Lung (tissue), 17 donors: ENCODE measurements at places on chromosomes 4 and X.

- DNase-seq: no peak
Measured at GRCh38 chrX:87727620-87728019, 210.0 kb downstream of the KLHL4 start.

GRCh38 chr4:153547520-153547919 lies 81.4 kb downstream of the TMEM131L start:
- DNase-seq: no peak

- no peak for DNase-seq
Measured at GRCh38 chr4:187236209-187236890, 512.7 kb upstream of the FAT1 start.

DNA sequence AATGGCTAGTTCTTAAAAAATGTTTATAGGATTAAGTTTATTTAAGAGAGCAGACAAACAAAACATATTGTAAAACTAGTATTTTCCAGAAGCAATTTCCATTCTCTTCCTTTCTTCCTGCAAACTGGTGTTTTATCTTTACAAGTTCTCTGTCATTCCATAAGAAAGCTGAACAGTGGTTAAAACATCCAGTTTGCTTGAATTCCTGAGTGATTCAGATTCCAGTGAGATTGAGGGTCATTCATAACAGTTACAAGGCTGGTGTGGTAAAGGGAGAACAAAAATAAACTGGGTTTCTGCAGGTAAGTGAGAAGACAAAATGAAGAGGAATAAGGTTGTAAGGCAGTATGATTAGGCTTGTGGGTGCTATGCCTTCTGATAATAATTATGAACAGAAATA lies 544.8 kb upstream of the DIPK2B start:
- DNase-seq: no peak

- no peak for DNase-seq
Measured at GRCh38 chrX:48751343-48751742, 10.2 kb upstream of the GLOD5 start.

DNA sequence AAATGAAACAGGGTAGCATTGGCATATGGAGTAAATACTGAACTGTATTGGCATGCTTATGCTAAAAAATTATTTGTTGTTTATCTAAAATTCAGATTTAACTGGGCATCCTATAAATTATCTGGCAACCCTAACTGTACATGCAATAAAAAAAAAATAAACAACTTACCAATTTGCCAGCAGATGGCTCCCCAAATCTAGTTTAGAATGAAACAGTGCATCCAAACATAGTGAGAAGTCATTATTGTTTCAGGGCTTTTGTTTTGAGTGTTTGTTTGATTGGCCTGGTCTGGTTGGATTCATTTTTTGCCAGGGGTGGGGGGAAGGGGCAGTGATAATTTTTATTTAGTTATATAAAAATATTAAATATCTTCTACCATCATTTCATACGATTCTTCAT lies 12.8 kb upstream of the NSUN7 start:
- peak; percentile 28 for DNase-seq

- DNase-seq: no peak
Measured at GRCh38 chrX:3599802-3600430, 113.5 kb downstream of the PRKX start.

DNA sequence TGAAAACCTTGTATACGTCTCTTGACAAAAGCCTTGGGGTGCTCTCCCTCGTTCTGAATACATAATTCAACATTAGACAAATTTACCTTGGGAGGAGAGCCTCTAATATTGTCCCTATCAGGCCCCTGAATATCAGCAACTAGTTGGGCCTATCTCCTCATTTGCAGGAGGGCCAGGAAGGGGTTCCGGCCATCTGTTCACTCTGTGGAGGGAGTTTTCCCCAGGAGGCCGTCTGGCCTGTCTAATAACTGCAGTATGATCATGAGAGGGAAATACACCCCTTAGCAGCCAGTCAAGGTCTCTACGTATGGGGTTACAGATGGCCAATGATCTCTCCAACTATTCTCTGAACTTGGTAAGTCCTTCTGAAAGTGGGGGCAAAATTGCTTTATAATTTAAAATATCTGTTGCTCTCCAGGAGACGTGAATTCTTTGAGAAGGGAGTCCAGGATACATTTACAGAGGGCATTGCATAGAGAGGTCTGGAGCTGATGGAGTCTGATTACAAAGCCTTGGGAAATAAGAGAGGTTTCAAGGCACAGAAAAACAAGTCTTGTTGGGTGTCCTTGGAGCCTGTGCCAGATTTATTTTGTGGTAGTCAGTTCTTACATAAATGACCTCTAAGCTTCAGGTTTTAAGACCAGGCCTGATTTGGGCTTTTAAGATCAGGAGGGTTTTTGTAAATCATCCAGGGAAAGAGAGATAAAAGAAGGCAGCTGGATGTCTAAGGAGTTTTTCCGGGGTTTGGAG lies 48.2 kb upstream of the UXT start:
- DNase-seq: no peak

GRCh38 chr4:139754938-139755337 lies 89.3 kb downstream of the MGST2 start:
- no peak for DNase-seq

- DNase-seq: no peak
Measured at GRCh38 chr4:86759298-86759697, 89.9 kb downstream of the SLC10A6 start.

GRCh38 chr4:1726146-1726934 lies 5.0 kb downstream of the TACC3 start:
- DNase-seq: peak; percentile 84

- DNase-seq: no peak
Measured at GRCh38 chrX:147322496-147322895, 508.0 kb upstream of the CXorf51A start.

GRCh38 chr4:8156617-8157016 lies 2.0 kb downstream of the ABLIM2 start:
- no peak for DNase-seq

DNA sequence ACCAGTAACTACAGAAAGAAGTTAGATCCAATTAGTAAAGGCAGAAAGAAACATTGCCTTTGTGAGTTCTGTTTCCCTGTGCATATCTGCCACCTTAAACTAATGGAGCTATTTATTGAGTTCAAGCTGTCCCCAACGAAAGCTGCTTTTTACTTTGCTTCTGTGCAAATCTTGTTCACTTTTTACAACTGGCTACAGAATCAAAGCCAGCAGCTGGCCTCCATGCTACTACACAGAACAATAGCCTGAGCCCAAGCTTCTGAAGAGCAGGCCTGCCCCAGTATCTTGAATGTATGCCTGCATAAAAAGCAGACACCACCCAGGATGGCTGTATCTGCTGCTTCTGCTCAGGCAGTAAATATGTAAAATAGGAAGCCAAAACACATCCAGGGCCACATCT lies 28.1 kb downstream of the ANK2 start:
- no peak for DNase-seq

DNA sequence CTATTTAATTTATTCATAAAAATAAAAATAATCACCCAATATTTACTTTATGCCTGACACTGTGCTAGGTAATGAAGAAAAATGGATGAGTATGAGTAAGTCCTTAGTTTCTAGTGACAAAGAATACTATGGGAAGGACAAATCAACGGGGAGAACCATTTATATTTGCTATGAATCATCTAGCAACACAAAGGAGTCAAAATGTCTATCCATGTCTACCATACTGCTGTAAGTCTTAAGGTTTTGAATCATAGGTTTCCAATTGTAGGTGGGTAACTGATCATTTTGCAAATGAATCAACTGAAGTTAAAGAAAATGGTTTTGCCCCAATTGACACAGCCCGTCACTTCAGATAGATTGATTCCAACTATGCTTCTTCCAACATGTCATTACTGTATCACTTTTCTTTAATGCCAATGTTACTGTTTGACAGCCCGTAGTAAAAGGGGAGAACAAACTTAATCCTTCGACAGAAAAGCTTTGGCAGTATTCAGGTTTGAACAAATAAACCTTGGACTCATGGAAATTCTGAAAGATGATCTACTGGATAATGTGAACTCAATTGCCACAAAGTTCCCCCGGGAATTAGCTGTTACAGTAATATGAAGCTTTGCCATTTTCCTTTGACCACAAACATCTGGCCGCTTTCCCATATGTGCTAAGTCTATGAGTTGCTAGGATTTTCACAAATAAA lies 3.2 kb downstream of the TDO2 start:
- peak; percentile 97 for DNase-seq

- DNase-seq: no peak
Measured at GRCh38 chr4:19381068-19381467, 870.6 kb upstream of the SLIT2 start.

DNA sequence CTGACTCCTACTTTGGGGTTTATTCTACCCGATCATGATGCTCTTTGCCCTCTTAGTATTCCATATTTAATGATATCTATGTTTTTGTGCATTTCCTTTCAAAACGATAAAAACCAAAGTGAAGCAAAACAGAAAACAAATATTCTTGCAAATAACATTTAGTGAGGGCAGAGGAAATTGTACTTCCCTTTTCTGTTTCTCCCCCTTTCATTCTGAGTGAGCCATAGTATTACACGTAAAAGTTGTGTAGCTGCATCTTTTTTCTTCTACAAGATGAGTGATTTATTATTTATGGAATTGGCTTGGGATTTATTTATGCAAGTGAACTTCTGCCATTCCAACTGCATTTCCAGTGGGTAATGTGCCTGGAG lies 109.9 kb downstream of the AFF2 start:
- no peak for DNase-seq

- peak; percentile 10 for DNase-seq
Measured at GRCh38 chr4:17933126-17933525, 88.4 kb downstream of the LCORL start.

DNA sequence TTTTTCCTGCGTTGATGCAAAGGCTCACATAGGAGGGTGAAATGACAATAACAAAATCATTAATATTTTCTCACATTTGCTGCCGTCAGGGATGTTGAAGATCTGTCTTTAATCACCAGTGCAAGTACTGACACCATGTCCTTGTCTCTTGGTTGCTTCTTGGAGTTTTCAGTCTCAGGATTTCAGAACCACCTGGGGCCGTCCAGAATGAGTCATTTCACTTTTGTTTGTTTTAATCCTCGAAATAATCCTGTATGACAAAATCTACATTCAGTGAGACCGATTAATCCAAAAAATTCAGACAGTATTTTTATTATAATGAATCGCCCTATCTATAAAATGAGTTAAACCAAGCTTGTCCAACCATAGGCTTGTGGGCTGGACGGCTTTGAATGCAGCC lies 47.2 kb downstream of the NEIL3 start:
- no peak for DNase-seq

DNA sequence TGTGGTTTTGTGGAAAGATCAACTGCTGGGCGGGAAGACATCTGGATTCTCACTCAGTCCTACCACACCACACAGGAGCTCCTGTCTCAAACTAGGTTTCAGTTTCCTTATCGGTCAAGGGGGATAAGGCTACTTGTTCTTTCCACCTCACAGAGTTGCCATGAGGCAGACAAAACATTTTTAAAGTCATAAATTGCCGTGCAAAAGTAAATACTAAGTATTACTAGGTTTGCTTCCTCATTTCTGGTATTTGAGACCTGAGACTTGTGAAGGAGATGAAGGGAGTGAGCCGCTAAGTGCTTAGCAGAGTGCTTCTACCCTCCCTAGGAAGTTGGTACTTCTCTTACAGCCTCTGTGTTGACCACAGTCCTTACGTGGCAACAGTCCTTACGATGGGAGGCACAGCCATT lies 1.5 kb downstream of the LAP3 start:
- peak; percentile 3 for DNase-seq

GRCh38 chr4:152690706-152691651 lies 11.2 kb upstream of the TMEM154 start:
- DNase-seq: no peak

GRCh38 chr4:146029147-146029546 lies 90.5 kb upstream of the ZNF827 start:
- DNase-seq: no peak

DNA sequence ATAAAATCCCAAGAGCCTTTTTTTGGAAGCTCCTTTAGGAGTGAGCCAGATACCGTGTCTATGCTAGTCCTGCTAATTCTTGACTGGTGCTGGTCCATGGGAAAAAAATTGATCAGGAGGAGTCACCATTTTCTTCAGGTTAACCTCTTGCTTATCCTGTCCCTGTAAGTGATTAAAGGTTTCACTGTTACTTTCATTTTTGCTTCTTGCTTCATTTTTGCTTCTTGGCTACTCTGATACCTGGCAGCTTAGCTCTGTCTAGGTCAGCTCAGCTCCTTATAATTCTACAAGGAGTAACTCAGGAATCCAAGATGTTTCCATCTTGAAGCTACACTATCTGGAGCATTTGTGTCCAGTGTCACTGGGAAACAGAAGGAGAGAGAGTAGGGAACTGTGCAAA lies 45.7 kb downstream of the AFM start:
- DNase-seq: no peak

GRCh38 chrX:776061-776460 lies 145.5 kb downstream of the SHOX start:
- DNase-seq: no peak

- no peak for DNase-seq
Measured at GRCh38 chr4:130545171-130545570, 1449.2 kb downstream of the C4orf33 start.

DNA sequence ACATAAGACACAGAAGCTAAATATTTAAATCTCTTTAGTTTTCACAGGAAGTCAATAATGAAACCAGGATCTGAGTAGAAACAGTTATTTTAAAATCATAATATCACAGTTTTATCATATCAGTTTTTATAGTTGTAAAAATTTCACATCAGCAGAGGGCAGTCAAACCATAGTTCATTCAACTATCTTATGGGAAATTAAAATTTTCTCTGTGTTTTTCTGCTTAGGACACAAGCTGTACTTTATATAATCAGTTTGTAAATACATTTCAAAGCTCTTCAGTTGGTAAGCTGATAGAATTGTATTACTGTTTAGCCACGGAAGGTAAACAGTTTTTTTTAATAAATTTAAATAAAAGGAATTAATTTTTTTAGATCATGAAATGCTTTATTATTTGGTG lies 204.8 kb upstream of the NUDT6 start:
- no peak for DNase-seq

DNA sequence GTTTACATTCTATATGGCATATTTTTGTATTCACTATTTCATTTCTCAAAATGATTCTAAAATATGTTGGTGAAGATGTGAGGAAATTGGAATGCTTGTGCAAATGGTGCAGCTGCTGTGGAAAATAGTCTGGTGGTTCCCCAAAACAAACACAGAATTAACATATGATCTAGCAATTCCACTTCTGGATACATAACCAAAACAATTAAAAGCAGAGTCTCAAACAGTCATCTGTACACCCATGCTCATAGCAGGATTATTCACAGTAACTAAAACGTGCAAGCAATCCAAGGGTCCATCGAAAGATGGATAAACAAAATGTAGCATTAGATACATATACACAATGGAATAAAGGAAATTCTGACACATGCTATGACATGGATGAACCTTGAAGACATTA lies 204.8 kb downstream of the FBXW7 start:
- DNase-seq: no peak

GRCh38 chr4:22897520-22898108 lies 204.9 kb downstream of the GBA3 start:
- peak; percentile 46 for DNase-seq

- no peak for DNase-seq
Measured at GRCh38 chr4:128917781-128918180, 108.3 kb downstream of the JADE1 start.
